ENCODE measurements at places on chromosomes 11 and 22.

- DNase-seq = no peak
These were observed 387.8 kb upstream of the CADM1 start for GRCh38 chr11:115892016-115892415.

DNA sequence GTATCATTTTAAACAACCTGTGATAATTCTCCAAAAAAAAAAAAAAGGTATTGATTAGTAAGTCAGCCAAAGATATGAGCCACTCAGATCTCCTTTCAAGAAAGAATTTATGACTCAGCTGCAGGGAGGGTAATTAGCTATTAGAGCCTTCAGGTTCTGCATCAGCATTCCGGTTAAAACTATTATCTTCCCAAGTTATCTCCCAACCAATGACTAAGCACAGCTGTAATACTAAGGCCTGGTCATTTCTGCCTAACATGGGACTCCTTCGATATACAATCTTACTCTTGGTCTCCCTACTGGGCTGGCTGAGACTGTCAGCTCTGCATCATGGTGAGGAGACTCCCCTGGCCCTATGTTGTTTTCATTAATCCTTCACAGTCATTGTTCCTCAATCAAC, 60.4 kb downstream of the SBF2 start:
- no peak for DNase-seq

GRCh38 chr22:20922141-20922751, 5.0 kb downstream of the CRKL start:
- no peak for DNase-seq

GRCh38 chr11:13338427-13339069, 61.0 kb downstream of the BMAL1 start:
- peak; percentile 45 for DNase-seq

DNA sequence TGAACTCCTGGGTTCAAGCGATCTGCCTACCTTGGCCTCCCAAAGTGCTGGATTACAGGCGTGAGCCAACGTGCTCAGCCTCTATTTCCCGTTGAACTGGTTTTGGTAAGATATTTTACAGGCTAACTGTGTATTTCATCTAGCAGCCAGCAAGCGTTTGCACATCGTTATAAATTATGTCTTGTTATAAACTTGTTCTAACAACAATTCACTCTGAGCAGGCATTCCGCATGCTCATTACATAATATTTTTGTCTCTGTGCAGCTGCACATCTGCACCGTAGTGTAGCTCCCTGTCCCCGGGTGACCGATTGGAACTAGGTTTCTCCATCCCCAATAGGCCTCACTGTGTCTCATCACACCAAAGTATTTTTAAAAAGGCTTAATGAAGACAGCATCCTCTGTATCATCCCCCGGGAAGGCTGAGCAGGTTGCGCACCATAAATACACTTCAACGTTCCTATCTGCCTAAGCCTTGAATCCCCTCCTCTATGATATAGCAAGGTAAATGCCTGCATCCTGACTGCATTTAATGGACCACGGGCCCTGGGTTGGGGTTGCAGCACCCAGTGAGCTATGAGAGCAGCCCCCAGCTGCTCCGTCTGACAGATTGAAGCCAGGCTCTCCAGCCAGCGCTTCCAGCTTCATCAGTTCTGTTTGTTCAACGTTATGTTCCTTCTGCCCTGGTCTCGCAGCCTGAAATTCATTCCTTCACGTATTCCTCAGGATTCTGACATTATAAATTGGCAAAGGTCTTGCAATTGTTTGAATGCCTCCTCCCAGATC, 47.7 kb downstream of the TST start:
- DNase-seq = no peak

- no peak for DNase-seq
These were observed 53.4 kb downstream of the FAM181B start for GRCh38 chr11:82680252-82680651.

DNA sequence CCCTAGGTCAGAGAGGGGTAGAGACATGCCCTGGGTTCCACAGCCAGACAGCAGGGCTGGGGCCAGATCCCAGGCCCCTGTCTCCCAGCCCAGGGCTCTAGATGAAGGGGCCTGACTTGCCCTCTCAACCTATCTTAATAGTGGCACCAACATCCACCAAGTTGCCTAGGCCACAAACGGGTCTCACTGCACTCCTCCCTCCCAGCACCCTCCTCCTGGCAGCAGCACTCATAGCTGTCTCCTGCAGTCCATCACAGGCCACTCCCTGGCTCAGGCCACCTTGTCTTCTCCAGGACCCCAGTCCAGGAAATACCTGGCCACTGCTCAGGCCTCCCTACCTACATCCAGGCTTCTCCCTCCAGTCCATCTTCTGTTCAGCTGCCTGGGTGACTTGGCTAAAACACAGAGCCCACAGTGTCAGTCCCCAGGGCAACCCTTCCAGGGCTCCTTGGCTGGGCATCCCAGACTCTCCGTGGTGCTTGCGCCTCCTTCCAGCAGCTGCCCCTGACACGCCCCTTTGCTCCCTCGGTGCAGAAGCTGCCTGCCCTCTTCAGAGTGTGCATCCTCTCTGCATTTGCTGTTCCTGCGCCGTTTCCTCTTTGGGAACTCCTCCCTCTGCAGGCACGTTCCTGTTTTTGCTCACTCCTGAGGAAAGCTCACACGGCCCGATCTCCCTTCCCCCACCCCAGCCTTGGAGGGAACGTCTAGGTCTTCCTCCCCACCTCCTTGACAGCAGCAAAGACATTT, 40.5 kb downstream of the LRRC32 start:
- DNase-seq = peak; percentile 25

GRCh38 chr11:32985600-32985999, 30.1 kb upstream of the DEPDC7 start:
- DNase-seq = no peak

DNA sequence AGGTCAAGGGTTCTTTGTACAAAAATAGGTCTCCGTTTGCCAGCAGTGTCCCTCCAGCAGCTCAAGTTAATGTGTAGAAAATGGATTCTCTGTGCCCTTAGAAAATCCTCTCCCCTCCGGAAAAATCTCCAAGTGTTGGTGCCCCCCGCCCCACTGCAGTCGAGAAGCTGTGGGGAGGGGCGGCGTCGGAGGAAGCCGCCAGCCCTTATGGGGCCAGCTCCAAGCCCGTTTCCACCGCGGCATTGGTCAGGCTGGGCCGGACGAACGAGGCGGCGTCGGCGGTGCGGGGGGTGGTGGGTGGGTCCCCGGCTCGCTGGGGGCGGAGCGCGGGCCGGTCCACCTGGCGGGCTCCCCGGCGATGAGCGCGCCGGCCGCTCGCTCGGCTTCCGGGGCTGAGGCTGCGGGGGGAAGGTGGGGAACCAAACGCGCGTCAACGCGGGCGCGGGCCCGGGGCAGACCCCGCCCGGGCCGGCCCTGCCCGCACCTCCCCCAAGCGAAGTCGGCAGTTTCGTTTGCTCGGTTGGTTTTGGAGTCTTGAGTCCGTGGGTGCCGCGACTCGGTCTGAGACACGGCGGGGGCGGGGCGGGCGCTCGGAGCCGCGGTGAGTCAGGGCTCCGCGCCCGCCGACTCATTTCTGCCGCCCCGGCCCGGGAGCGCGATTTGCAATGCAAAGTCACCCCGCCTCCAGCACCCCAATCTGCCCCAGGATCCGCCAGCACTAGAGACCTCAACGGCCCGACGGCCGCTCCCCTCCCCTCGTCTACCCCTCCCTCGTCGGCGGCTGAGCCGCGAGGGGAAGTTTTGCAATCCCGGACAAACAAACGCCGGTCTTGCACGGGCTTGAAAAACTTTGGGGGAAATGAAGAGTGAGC, 1.4 kb downstream of the ASCL2 start:
- peak; percentile 60 for DNase-seq

GRCh38 chr11:19501631-19502030, 211.0 kb upstream of the NAV2 start:
- no peak for DNase-seq

- no peak for DNase-seq
These were observed 28.8 kb downstream of the DKK3 start for GRCh38 chr11:11979488-11980117.

GRCh38 chr11:117903505-117904382, 25.5 kb downstream of the TMPRSS13 start:
- DNase-seq = peak; percentile 13

- no peak for DNase-seq
These were observed 491.3 kb downstream of the BUD13 start for GRCh38 chr11:116281173-116282160.

- DNase-seq = no peak
These were observed 141.2 kb downstream of the CADM1 start for GRCh38 chr11:115362997-115363396.

DNA sequence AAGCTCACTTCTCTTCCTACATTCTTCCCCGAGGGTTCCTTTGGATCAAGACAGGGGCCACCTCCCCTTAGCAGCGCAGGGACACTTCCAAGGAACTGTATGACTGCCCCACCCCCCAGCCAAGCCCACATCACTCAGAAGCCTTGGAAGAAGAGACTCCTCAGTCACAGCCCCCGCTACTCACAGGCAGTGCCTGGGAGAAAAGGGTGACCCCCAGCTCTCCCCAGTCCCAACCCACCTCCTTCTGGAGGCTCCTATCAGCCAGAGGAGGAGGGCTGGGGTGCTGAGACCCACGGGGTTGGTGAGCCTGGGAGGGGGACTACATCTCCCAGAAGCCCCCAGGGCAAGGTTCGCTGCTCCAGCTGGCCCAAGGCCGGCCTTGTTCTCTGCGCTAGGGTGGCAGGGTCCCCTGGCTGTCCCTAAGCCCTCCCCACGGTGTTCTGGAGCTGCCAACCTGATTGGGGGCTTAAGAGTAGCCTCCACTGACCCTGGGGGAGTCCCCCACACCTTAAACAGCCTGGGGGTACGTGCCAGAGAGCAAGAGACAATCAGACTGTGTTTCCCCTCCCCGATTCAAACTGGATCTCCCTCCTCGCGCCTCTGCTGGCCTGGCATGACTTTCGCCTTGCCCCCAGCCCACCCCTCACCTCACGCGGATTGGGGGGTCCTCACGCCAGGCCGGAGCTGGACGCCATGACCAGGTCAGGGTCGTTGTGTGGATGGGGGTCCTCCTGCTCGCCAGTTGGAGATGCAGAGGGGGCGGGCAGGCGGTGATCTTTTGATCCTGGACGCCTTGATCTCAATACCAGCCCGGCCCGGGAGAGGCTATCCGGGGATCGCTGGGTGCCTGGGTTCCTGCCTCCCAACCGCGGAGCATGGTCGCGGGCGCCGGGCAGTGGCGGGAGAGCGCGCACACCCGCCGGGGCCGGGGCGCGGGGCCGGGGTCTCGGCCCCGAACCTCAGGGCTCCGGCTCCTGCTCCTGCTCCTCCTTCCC, 838 bp downstream of the BCL9L start:
- DNase-seq = peak; percentile 73

DNA sequence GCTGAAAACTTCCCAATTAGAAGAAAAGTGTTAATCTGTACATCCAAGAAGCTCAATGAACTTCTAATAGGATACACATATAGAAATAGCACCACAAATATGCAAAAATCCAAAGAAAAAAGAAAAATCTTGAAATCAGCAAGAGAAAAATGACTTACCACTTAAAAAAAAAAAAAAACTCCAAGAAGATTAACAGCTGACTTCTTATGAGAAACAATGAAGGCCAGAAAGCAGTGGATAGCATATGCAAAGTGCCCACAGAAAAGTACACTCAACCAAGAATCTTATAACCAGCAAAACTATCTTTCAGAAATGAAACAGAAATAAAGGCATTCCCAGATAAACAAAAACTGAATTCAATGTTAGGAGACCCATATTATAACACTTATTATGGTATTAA, 29.9 kb upstream of the OR5B12 start:
- DNase-seq = no peak

- no peak for DNase-seq
These were observed 10.0 kb downstream of the GATD1 start for GRCh38 chr11:767238-767637.

All from activated naive CD4-positive, alpha-beta T cell treated with anti-CD3 and anti-CD28 coated beads, Interleukin-2, amount 10 ng/mL, durations not matched to agents 7 days and 5 days (primary cell).